SJSA1 (cell line): ENCODE measurements at places on chromosomes 1 and 21. TPM values are rescaled to one million over a fixed set of nuclear protein-coding genes. Genes with fewer than 3 reads are reported as not detected.

SELP gene
- not detected in 2 replicates for total RNA-seq

GRCh38 chr1:32464716-32465577 is at the start of gene ZBTB8B:
ZBTB8B (plus strand) TSS chr1:32465072; CDS start chr1:32470625, 5,553 bp downstream.
- no peak within 1 kb of the TSS for H3K27ac ChIP-seq
- no peaks in the 10 kb centered on the region for H3K36me3 ChIP-seq
- DNase-seq, result peak; percentile 51

- no peaks in the 10 kb centered on the region for H3K27me3 ChIP-seq
- peak overlapping the region; percentile 70 for H3K27ac ChIP-seq
- peaks cover 64% of the 10 kb centered on the region for H3K4me1 ChIP-seq
- H3K36me3 ChIP-seq, result peaks cover 4% of the 10 kb centered on the region
- no peak for DNase-seq
Observed at GRCh38 chr1:41665962-41666917, 181.8 kb upstream of the EDN2 start.

GRCh38 chr1:163300568-163300967 is 21.2 kb upstream of the NUF2 start:
- peaks cover 6% of the 10 kb centered on the region for H3K36me3 ChIP-seq
- no peaks in the 10 kb centered on the region for H3K4me1 ChIP-seq
- no peak for DNase-seq
- H3K4me3 ChIP-seq, result no peak overlapping the region
- H3K27ac ChIP-seq, result no peak overlapping the region
- no peaks in the 10 kb centered on the region for H3K27me3 ChIP-seq

DNA sequence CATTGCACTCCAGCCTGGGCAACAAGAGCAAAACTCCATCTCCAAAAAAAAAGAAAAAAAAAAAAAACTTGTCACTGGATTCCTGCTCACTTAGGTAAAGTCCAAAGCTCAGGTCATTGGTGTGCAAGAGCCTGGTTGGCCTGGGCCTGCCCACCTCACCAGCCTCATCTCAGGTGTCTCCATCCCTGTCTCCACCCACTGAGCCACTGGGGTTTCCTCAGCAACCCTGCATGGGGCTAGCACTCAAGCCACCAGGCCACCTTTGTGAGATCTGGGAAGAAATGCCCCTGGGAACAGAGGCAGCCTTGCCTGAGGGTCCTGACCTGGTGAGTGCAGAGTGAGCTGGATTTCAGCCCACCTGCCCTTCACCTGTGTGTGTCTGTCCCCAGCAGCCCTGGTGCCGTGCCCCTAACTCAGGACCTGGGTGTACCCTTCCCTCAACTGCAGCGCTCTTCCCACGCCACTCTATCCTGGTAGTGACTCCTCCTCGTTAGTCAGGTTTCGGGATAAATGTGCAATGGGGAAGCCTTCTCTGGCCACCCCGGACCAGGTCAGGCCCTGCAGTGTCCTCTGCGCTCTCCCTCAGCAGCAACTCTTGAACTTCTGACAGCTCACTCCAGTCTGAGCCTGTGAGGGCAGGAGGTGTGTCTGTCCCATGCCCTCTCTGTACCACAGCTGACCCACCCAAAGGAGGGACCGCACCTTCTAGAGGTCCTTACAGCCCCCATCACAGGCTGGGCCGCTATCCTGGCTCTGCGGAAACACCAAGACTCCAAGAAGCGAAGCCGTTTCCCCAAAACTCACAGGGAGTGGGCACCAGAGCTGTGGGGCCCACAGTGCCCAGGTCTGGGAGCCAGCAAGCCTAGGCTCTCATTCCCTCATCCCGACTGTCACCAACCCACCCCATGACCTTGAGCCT is 3.3 kb downstream of the PDZK1IP1 start:
- H3K4me1 ChIP-seq, result peaks cover 13% of the 10 kb centered on the region
- no peak overlapping the region for H3K4me3 ChIP-seq
- no peaks in the 10 kb centered on the region for H3K36me3 ChIP-seq
- no peak for DNase-seq
- H3K27ac ChIP-seq, result no peak overlapping the region
